ENCODE measurements at places on chromosomes 12 and 14.

DNA sequence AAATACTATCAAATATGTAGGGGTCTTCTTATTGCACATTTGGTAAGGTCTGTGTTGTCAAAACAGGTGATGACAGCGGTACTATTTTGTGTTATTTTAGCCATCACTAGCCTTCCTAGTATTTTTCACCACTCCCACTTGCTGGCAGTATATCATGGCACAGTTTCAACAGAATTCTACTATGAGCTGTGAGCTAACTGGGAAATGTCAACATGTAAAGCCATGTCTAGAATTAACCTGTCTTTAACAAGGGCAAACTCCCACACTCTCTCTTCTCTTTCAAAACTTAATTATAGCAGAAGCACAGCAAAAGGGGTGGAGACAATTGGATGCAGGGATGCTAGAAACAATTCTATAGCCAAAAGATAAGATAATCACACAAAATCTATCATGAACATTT, 253.4 kb downstream of the PAX9 start:
- no peak for DNase-seq

DNA sequence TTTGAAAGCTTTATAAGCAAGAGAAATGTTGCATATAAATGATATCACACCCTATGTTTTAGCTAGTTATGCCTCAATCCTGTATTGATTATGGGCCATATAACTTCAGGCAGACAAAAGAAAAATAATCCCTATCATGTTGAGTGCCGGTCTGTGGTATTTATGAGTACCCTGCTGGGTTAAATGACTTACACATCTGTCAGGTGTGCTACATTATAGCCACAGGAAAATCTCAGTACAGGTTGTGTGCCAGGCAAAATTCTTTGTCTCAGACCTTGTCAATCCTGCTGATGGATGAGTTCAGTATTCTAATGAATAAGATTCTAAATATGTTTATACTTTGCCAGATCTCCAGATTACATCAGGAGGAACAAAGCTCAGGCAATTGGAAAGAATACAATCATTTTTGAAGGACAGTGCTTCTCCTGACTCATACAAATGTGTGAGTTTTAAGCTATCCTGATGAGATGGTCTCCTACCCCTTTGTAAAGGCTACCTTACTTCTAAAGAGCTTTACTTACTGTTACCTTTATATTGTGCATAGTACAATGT, 109.8 kb upstream of the FOXG1 start:
- DNase-seq = no peak

GRCh38 chr12:88063375-88063774, 34.2 kb upstream of the C12orf50 start:
- no peak for DNase-seq

DNA sequence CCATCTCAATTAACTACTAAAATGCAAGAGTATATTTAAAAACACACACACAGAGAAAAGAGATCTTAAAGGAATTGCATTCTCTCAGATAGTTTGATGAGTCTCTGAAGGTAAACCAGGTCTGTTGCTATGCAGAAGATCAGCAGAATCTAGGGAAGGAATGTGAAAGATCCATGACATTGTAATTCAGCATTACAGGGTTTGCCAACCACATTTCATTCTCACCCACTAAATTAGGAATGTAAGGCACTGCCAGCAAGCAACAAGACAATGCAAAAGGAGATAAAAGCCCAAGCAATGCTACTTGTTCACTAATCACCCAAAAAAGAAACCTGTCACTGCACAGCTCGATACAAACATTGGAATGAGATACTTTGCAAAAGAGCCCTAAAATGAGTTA, 106.3 kb downstream of the LRIG3 start:
- no peak for DNase-seq

- DNase-seq = peak; percentile 44
Observed at GRCh38 chr14:23646648-23647549, 10.7 kb downstream of the DHRS2 start.

DNA sequence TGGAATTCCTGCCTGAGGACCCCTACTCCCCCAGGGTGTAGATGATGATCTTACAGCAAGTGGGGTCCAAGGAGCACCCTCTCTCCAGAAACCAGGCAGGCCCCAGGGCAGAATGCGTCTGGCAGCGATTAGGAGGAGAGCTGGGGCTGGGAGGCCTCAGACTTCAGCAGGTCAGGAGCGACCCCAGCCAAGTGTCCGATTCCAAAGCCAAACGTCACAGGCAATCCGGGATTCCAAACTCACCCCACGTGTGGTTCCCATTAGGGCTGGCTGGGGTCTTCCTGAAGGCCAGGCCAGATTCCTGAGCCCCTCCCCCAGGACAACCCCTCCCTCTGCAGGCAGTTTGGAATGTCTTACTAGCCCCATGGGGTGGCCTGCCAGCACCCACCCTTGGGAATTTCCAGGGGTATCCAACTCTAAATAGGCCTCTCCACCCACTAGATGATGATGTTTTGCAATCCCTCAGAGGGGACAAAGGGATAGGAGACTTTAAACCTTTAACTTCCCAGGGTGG, 17.3 kb upstream of the FIGNL2 start:
- DNase-seq = no peak

GRCh38 chr12:19388131-19388549, 51.2 kb upstream of the AEBP2 start:
- DNase-seq = no peak

- DNase-seq = peak; percentile 41
Observed at GRCh38 chr12:111761099-111761498, 5.6 kb upstream of the ALDH2 start.

GRCh38 chr12:113027726-113028125, 28.8 kb upstream of the DTX1 start:
- no peak for DNase-seq

GRCh38 chr12:130873106-130873795, 1.4 kb downstream of the RAN start:
- DNase-seq = peak; percentile 17

- no peak for DNase-seq
Observed at GRCh38 chr12:89225401-89225800, 126.9 kb downstream of the DUSP6 start.

DNA sequence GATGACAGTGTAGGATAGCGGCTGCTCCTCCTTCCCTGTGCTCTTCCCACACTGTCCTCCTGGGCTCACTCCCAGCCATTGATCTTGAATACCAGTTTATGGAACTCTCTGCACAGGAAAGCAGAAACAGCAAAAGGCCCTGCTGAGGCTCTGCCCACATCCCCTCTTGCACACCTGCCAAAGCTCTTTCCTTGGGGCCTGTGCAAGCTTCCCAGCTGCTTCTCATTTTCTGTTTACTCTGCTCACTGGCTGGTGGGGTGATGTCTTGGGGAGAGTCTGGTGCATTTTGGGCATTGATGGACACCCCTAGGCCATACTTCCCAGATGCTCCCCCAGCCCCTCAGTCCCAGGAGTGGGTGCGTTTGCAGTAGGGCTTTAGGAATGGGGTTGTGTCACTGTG, 361.8 kb downstream of the TMEM121 start:
- DNase-seq = no peak

GRCh38 chr12:23055004-23055403, 430.0 kb downstream of the ETNK1 start:
- DNase-seq = peak; percentile 68

- no peak for DNase-seq
Observed at GRCh38 chr14:23639891-23640523, 3.8 kb downstream of the DHRS2 start.

DNA sequence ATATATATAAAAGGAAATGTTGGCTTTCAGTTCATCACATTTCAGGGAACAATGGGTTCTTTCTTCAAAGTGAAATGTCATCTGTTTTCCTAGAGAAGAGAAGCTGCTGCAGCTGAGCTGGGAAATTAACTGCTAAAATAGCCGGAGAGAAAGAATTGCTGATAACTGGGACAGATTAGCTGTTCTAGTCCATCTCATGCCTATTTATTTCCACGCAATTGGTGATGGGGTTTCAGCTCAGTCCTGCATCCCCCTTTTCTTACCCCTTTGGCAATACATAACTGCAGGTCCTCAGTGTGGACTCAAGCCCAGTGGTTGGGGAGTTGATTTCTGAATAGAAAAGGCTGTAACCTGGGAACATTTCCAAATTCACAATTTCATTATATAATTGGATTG, 436.9 kb upstream of the TMEM132C start:
- DNase-seq = no peak

- DNase-seq = peak; percentile 92
Observed at GRCh38 chr12:6688543-6688998, 604 bp downstream of the ZNF384 start.

DNA sequence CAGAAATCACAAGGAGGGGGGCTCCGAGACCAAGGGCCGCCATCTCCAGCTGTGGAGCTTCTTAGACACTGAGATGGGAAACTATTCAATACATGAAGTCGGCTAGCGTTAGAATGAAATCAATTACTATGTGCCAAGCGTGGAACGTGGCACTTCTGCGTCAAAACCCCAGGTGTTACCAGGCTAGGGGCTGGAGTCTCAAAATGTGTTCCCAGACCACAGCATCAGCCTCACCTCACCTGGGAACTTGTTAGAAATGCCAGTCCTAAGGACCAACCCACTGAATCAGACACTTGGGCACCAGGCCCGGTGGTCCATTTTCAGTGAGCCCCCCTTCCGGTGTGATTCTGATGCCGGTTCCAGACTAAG, 5.0 kb upstream of the SETD1B start:
- DNase-seq = no peak

GRCh38 chr12:55657212-55657611, 20.5 kb downstream of the OR10P1 start:
- no peak for DNase-seq

- DNase-seq = peak; percentile 51
Observed at GRCh38 chr14:54931101-54931500, 28.5 kb upstream of the GCH1 start.

DNA sequence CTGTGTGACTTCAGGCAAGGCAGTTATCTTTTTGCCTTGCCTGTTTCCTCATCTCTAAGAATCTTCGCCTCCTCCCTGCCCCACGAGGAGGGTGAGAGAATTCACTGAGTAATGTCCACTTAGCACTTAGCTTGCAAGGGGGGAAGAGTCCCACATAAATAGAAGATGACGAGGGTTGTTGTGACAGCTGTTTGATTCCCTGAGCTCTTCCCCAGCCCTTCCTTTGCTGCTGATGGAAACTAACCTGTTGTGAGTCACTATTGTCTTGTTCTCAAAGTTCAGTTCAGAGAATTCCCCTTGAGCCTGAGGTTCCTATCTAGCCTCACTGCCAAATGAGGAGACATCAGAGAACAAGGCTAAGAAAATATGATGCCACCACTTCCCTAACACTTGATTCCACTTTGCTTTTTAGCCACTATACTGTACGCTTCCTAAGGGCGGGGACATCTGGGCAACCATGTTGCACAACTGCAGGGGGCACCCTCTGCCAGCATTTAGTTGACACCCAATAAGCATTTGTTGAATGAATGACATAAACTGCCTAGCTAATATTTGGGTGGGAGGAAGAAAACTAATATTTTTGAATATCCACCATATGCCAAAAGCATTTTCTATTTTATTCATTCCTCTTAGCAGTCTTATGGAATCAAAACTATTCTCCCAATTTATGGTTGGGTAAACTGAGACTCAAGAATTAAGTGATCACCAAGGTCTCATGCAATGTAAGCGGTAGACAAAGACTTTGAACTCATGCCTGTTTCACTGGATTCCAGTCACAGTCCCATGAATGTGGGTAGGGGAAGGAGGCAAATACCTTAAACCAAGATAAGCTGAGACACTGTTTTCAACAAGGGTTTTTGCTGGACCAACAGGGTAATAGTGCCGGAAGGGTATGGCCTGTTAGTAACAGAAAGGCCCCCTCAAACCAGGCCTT, 77.6 kb downstream of the ZFP36L1 start:
- no peak for DNase-seq

GRCh38 chr14:36553656-36554260, 28.7 kb downstream of the NKX2-8 start:
- DNase-seq = peak; percentile 57

DNA sequence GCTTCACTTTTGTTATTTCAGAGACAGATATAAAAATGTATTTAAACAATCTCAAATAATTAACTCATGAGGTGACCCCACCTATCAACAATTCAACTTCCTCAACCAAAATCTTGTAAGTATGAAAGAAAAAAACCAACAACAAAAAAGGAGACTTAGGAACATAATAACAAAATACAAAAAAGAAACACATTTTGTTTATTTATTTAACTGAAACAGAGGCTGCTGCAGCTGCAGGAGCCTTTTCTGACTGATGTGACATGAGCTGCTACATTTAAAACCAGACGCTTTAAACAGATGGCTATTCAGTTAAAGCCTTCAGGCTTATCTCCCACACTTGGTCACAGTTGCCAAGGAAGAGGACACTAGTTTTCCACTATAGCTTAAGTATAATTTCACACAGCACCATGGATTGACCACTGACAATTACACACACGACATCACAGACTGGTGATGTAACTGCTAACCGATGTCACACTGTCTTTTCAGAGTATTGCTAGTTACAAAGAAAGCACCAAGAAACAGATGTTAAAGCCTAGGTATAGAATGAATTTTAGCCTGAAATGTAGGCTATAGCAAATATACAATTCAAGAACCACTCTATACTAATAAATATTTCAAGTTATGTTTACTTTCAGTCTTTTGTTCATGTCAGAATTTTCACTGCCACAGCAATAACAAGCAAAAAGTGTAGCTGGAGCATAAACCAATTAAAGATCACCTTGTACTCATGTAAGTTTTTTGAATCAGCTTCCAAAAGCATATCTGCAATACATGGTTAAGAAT, 113.0 kb downstream of the MED13L start:
- DNase-seq = no peak

DNA sequence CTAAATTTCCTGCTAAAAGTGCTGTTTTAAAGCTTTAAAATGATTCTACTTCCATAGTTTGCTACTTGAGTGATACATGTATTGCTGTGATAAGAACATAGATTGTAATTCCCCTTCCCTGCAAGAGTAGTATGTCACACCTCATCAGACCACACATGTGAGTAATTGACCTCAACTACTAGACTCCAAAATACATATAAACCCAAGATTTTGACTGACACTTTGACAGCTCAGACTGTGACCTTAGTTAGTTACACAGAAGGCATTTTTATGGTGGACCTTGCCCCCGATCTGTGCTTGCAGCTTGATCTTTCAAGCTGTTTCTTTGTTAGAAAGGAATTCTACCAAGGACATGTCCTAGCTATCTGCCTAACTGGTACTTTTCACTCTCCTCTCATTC, 18.6 kb downstream of the APOBEC1 start:
- no peak for DNase-seq
